ENCODE measurements at places on chromosomes 13 and 19. TPM values are rescaled to one million over a fixed set of nuclear protein-coding genes. Genes with fewer than 3 reads are reported as not detected.

The GNG8 gene
- not detected for total RNA-seq

The KLK2 gene
- not detected for total RNA-seq

The ZNF793 gene
- 17.3 TPM for total RNA-seq

The ADGRE3 gene
- not detected for total RNA-seq

- peaks cover 7% of the 10 kb centered on the region for H3K4me1 ChIP-seq
- no peaks in the 10 kb centered on the region for H3K36me3 ChIP-seq
- H3K27me3 ChIP-seq, result no peaks in the 10 kb centered on the region
- no peak overlapping the region for H3K4me3 ChIP-seq
- no peak for DNase-seq
Observed at GRCh38 chr13:51976423-51976822, 34.8 kb downstream of the ATP7B start.

GRCh38 chr19:16892868-16893685 is 4.3 kb downstream of the F2RL3 start:
- no peak overlapping the region for H3K27ac ChIP-seq
- no peak for DNase-seq
- H3K4me3 ChIP-seq, result no peak overlapping the region
- H3K4me1 ChIP-seq, result no peaks in the 10 kb centered on the region
- peaks cover 23% of the 10 kb centered on the region for H3K27me3 ChIP-seq
